ENCODE measurements at places on chromosomes 2 and 18.

DNA sequence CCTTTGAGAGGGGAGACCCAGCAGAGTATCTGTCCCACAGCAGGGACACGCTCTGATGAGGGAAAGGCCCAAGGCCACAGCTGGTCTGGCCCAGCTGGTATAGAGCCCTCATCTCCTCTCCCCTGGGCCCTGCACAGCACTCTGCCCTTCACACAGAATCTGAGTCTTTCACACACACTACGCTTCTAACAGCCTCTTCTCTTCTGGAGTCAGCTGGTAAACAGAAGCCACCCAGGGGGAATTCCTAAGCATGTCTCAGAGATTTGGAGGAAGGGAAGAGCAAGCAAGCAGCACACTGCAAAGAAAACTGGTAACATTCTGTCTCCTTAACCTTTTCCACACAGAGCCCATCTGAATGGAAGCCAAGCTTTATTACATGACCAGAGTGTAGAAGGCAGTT is 121.1 kb upstream of the ACAA2 start:
- DNase-seq: no peak

- DNase-seq: no peak
These were observed 23.8 kb downstream of the SOWAHC start for GRCh38 chr2:109637749-109638570.

GRCh38 chr2:208265801-208266552 is at the start of gene PIKFYVE:
PIKFYVE (plus strand) TSS chr2:208266255; CDS start chr2:208271520, 5,265 bp downstream.
- peak; percentile 87 for DNase-seq

DNA sequence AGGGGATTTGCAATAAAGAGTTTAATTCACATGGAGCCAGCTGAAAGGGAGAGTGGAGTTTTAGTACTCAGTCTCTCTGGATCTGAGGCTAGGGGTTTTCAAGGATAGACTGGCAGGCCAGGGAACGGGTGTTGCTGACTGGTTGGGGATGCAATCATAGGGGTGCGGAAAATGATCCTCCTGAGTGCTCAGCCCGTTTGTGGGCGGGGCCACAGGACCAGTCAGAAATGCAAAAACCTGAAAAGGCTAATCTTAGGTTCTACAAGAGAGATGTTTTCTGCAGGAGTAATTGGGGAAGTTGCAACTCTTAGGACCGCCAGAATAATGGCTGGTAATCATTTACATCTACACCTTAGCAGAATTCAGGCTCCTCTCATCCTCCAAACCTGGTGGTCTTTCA is 2.5 kb downstream of the NFU1 start:
- DNase-seq: no peak

GRCh38 chr2:38092196-38092902 is 16.4 kb upstream of the CYP1B1 start:
- no peak for DNase-seq

All from NCI-H1417 treated with DMSO at 0.1 percent for 48 hours (cell line).